Epithelial cell of proximal tubule (primary cell): ENCODE measurements at places on chromosomes 12 and 14.
A peak's percentile ranks its signal among the peaks of the same experiment; 100 is the strongest.

DNA sequence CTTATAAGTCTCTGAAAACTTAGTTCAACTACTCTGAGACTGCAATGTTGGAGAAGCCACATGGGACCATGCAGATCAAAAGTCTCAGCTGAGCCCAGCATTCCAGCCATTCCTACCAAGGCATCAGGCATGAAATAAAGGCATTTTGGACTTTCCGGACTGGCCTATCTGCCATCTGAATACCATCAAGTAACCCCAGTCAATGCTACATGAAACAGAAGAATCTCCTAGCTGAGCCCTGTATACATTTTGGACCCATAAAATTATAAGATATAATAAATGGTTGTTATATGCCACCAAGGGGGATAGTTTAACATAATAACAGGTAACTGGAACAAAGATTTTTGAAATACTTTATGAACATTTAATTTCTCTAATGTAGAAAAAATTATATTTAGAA, 9.3 kb upstream of the TMEM260 start:
- no peak for DNase-seq

- no peak for DNase-seq
Observed at GRCh38 chr12:30814295-30814655, 59.5 kb upstream of the CAPRIN2 start.

DNA sequence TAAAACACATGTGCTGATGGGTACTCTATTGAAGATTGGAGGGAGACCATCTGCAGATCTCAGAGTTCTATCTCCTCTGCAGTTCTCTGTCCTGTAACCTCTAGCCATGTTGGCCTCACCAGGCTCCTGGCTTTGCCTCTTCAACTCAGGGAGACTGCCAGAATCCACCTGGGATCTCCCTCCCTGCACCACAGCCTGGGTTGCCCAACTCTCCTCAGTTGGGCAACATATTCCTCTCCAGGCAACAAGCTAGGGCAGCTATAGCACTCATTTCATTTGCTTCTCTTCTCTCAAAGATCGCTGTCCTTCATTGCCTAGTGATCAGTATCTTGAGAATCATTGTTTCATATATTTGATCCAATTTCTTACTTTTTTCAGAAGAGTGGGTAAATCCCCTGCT, 28.8 kb downstream of the CKAP4 start:
- DNase-seq = no peak

GRCh38 chr12:83559650-83560049, 872.9 kb downstream of the TMTC2 start:
- DNase-seq = no peak

DNA sequence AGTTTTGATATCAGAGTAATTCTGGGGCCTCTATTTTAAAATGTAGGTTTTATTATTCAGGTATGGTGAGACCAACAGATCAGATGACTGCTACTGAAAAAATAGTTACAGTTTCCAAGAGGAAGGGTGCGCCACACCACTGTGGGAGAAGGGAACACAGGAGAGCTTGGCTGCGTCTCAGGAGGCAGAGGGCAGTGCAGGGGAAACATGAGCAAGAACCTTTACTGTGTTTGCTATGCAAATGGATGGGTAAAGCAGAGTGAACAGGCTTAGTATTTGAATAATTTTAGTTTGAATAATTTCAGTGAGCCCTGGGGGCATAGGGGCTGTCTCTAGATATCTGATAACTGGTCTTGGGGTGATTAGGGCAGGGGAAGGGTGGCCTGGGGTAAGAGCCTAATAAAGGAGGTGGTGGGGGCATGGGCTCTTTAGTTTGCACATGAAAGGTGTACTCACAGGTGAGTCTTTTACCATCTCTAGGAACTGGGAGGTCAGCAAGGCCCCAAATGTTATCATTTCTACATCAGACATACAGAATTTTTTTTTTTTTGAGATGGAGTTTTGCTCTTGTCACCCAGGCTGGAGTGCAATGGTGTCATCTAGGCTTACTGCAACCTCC, 196.8 kb upstream of the NEDD1 start:
- DNase-seq = no peak

DNA sequence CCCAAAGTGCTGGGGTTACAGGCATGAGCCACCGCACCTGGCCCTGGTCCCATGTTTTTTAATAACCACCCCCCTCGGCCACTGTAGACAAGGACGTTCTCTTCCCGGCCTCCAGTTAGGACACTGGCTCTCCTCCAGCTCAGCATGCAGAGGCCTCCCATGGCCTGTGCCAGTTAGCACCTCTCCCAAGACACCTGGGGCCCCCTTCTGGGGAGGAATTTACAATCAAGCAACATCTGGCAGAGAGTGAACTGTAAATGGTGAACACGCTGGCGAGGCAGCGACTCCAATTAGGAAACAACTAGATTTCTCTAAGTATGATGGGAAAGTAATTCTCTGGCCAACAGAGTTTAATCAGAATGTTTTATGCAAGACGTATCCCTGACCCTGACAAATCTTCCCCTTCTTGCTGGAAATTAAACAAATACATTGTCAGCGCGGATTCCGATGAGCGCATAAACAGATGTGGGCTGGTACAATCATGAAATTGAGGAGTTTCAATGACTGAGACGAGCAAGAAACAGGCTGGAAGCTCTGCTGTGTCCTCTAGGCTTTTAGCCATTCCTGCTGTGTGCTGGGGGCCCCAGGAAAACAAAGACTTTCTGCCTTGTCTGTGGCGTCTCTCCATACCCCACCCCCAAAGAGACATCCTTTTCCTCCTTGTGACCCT, 61.7 kb upstream of the DLK1 start:
- DNase-seq = no peak

DNA sequence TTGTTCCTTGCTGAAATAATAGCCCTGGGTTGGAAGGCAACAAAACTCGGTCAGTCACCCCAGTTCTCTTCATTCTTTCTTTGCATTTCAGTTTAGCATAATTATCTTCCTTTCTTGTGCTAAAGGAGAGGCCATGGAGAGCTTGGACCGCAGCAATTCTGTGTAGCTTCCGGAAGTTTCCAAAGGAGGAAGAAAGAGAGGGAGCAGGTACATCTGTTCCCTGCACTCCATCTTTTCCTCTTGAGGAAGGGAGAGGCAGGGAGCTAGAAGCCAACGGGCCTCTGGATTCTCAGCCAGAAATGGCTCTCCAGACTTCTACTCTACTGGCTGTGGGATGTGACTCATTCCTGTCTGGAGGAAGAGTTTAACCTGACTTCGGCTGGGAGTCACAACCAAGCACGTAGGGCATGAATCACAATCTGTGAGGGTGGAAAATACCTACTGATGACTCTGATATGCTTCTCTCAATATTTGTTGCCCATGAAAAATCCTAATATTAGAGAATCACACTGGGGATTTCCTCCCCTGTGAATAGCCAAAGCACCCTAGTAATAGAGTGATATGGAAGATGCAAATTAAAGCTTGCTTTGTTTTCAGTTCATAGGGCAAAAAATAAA, 17.0 kb downstream of the ANO6 start:
- peak; percentile 89 for DNase-seq

- no peak for DNase-seq
Observed at GRCh38 chr12:56833780-56834179, 70.7 kb downstream of the HSD17B6 start.

DNA sequence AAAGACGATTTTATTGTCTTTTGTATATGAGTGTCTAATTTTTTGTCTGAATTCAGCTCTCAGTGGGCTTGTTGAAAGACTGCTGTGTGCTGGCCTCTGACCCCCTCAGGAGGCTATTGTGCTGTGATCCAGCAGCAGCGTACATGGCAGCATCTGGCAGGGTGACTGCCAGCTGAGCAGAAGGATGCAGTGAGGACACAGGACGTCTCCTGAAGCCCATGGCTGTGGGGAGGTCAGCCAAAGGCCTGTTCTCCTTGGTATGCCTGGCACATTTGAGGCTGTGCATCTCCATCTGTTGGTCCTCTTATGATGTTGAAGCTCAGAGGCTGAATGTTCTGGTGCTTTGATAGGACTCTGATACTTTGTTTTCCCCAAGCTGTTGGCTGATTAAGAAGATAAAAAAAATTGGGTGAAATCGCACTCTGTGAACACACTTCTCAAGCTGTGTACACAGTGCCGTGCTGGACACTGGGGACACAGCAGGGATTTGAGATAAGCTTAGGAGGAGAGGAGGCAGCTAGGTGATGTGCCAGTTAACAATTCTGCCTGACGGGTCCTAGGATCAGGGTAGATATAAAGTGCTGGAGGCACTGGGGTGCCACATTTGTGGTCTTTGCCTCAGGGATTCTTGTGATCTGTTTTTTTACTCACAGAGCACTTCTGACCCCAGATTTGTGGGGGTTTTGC, 37.5 kb downstream of the EID3 start:
- no peak for DNase-seq

DNA sequence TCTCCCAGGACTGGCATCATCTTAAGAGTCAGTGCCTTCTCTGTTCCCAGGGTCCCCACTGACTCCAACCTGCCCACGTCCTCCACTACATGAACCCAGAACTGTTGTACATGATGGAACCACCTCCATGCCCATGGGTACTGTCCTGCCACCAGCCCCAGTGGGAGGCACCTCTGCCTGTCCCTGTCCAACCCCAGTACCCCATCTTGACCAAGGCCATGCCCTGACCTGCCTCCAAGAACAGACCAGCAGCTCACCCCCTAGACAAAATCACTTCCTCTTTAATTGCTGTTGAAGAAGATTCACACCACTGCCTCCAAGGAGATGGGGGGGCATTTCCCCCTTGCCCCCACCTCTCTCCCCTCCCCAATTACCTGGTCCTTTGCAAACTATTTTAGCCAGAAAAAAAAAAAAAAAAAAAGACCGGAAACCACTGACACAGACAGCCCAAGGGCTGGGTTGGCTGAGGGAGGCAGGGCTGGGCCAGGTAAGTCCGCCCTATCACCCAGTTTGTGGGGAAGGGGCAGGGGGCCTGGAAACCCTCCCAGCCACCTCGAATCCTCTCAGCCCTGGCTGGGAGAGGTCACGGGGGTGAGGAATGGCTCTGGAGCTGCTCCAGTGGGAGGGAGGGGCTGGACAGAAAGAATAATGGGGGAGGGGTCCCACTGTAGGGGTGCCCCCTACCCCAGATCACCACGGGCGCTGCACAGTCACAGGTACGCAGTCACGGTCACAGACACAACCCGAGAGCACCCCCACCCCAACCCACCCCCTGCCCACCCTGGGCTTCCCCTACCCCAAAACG, 13.4 kb downstream of the AGAP2 start:
- DNase-seq = no peak

- DNase-seq = no peak
Observed at GRCh38 chr14:78644824-78645559, 474.8 kb downstream of the NRXN3 start.

GRCh38 chr14:34038358-34039057, 87.6 kb upstream of the EGLN3 start:
- DNase-seq = no peak

DNA sequence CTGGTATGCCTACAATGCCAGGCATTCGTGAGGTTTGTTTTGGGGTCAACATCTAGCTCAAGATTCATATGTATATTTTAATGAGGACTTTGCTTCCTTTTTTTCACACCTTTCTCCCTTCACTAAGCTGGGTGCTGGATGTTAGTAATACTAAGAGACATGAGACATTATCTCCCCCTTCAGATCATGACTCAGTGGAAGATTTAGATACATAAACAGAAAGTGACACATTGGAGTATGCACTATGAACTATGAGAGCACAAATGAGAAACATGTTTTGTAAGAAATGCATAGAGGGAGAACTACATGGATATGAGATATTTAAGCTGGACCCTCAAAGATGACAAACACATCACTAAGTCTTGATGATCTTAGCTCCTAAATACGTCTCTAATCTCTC, 286.3 kb downstream of the RPAP3 start:
- no peak for DNase-seq

- DNase-seq = no peak
Observed at GRCh38 chr14:21874167-21874566, 200.5 kb upstream of the OR4E1 start.

DNA sequence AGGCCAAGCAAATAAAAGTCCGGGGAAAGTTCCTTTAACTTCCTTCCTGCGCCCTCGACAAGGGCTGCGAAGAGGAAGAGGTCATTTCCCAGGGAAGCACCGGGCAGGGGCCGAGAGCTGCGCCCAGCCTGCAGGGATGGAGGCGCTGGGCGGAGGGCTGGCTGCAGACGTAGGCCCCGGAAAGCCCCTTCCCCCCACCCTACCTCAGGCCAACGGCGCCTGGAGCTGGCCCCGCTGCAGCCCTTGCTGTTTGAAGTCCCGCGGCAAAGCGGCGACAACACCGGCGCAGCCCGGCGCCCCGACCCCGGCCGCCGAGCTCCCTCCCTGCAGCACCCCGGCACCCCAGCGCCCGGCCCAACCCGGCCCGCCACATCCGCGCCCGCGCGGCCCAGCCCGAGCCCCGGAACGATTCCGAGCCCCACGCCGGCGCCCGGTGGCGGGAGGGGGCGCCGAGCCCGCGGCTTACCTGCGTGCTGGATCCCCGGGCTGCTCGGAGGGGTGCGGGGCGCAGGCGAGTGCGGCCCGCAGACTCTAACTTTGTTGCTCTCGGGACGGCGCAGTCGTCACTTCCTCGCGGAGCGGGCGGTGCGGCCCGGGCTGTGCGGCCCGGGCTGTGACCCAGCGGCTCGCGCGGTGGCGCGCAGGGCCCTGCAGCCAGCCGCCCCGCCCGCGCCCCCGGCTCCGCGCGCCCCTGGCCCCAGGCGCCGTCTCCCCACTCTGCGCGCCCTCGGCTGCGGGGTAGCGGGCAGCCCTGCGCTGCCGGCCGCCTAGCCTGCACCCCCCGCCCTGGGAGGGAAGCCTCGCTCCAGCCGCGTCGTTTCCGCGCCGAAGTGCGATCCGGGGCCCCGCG, 64.8 kb upstream of the PTGR2 start:
- DNase-seq = no peak

GRCh38 chr14:105499256-105500035, 8.4 kb downstream of the TEDC1 start:
- no peak for DNase-seq
